Right atrium auricular region (tissue), 2 donors: ENCODE measurements at places on chromosomes 6 and 20. TPM values are rescaled to one million over a fixed set of nuclear protein-coding genes. Genes with fewer than 3 reads are reported as not detected.

- DNase-seq = no peak
Observed at GRCh38 chr6:49530141-49530776, 20.2 kb upstream of the C6orf141 start.

DNA sequence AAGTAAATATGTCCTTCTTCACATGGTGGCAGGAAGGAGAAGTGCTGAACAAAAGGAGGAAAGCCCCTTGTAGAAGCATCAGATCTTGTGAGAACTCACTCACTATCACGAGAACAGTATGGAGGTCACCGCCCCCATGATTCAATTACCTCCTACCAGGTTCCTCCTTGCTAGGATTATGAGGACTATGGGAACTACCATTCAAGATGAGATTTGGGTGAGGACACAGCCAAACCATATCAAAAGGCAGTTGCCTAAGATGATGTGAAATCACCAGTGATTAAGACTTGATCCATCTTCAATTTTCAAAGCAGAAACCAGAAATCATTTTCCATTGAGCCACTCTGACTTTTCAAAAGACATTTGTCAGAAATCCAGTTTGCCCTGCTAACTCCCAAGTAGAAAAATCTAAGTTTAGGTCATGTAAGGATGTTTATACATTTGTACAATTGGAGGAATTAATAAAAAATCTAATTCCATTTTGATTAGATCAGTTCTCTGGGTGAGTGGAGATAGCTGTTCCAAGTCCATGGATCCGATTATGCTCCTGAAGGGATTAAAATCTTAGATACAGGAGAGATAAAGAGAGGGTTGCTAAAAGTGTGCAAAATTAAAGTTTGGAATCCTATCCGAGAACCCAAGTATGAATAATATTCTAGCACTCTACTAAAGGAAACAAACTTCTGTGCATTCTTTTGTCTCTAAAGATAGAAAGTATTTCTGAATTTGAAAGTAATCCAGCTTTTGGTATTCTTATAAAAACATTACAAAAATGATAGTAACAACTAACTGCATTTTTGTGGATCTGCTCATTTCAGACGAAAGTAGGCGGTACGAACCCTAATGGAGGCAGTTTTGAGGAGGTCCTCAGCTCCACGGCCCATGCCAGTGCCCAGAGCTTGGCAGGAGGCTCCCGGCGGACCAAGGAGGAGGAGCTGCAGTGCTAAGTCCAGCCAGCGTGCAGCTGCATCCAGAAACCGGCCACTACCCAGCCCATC, 39.5 kb downstream of the HDDC2 start:
- no peak for DNase-seq

GRCh38 chr20:39745380-39745779, 783.2 kb downstream of the DHX35 start:
- DNase-seq = no peak

- no peak for DNase-seq
Observed at GRCh38 chr6:110864824-110865223, 9.8 kb upstream of the AMD1 start.

- DNase-seq = no peak
Observed at GRCh38 chr6:45518013-45518720, 140.4 kb upstream of the SUPT3H start.

GRCh38 chr6:157911278-157911677, 70.4 kb upstream of the SYNJ2 start:
- no peak for DNase-seq

DNA sequence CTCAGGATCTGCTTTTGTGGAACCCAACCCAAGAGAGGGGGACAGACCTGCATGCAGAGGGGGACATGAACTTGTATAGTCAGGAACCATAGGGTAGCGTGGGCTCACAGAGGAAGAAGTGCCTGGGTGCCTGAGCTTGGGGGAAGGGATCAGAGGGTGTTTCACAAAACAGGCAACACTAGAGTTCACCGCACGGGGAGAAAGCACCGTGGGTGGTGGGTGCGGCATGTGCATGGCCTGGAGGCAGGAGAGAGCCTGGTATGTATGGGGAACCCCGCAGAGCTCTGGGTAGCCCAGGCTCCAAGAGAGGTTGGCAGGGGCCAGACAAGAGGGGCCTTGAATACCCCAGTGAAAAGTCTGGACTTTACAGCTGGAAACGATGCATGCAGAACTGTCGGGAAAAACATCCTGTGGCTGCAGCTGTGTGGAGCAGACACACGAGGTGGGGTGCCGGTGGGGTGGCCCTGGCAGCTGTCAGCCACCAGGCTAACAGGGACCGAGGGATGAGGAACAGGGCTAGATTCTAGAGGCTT, 6.7 kb upstream of the EMILIN3 start:
- no peak for DNase-seq

DNA sequence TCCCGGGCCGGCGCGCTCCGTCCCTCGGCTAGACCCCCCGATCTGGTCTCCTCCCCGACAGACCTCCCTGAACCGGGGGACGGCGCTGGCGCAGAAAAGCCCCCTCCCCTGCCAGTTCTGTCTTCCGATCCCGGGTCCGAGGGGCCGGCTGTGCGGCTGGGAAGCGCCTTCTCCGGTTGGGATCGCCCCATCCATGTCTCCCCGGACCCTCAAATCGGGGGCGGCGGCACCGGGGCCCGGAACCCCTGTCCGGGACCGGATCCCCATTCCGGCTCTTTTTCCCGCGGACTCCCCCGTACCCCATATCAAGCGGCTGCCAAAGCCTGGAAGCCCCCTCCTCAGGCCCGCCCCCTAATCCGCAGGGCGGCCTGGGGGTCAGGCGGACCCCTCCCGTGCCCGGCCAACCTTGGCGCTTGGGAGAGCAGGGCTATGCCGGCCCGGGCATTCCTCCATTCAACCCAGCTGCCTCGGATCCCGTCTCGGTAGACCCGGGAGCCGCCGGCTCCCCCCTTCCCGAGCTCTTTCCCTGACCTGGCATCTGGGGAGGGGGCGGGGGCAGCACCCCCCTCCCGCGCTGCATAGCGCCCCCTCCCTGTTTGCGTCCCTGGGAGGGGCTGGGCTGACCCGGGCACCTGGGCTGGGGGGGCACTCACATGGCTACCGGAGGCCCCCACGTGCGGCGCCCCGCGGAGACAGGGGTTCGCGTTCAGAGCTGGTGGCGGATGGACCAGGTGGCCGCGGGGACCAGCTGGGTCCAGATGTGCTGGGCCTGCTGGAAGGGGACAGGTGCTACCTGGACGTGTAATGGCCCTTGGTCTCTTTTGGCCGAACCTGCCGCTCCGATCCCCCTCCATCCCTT, 643 bp downstream of the DLGAP4 start:
- no peak for DNase-seq

GRCh38 chr6:90493332-90493731, 93.5 kb downstream of the MAP3K7 start:
- no peak for DNase-seq

- DNase-seq = no peak
Observed at GRCh38 chr6:1066449-1067090, 245.3 kb upstream of the FOXQ1 start.

DNA sequence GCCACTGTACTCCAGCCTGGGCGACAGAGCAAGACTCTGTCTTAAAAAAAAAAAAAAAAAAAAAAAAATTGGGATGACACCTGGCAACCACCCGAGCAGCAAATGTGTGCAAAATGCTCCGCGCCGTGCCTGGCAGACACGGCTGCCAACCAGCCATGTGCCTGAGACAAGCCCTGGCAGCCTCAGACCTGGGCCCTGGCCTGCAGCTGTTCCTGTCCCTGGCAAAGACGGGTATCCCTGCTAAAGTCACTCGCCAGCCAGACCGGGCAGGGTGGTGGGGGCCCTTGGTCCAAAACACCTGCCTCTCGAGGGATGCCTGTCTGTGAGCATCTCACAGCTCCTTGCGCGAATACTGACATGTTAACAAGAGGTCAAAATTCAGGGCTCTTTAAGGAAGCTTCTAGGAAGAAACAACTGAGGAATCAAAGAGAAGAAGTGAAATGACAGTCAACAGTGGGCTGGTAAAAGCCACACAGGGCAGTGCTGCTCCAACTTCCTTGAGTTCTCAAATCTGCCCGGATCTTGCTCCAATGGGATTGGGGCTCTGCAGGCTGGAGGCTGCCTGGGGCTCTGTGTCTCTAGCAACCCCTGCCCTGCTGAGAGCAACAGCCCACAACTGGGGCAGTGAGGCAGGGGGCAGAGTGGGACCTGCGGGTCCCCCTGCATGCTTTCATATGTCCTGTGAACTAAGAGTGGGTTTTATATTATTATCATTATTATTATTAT, 53.4 kb downstream of the SYTL3 start:
- no peak for DNase-seq

DNA sequence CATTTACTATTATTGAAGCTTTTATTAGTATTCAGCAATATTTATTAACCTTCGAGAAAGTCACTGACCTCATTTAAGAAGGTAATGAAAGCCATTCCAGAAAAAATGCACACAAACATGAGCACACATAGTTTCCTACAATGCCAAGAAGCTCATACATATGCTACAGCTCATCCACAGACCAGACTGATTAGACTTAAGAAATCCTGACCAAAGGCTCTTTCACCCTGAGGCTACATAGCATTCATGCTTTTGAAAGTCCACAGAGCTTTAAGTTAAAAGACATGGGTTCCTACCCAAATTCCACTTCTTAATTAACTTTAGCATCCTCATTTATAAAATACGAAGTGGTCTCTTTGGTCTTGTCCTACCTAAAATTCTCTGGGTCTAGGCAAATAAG, 430.4 kb downstream of the TBC1D32 start:
- no peak for DNase-seq

GRCh38 chr20:56111961-56112730, 106.8 kb upstream of the CBLN4 start:
- no peak for DNase-seq

GRCh38 chr6:34239500-34239825, 2.8 kb downstream of the HMGA1 start:
- DNase-seq = no peak

DNA sequence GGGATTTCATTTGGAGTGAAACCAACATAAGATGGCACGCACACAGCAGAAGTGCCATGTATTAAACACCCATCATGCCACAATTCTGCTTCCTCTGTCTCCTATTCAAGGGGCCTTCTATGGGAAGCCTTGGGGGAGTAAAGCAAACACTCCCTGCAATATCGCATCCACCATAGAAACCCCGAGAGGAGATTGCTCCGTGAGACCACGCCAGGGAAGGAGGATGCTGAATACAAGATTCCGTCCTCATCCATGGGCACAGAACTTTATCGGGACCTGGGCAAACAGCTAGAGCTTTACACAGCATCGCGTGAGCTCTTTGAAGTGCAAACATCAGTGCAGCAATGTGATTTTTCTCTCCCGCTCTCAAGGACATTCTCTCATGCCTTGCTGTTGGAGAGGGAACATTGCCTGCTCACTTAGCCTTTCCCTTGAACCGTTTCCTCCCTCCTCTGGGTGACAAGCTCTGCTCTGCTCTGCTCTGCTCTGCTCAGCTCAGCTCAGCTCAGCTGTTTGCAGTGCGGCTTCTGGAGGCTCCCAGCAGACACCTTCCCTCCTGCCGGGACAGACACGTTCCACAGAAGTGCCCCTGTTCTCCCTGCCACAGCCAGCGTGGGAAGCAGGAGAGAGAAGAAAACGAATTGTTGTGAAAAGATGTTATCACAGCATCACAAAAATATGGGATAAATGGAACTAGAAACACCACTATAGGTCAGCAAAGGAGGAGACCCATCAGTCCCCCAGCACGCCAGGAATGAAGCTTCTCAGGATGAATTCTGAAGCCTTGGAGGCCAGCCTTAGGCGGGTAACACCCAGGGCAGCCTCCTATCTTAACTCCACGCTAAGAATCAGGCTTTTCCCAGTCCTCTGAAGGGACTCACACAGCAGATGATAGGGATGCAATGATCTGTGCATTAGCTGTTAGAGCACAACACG, 48.2 kb downstream of the RNASET2 start:
- DNase-seq = peak; percentile 30

The TMEM14C gene
- total RNA-seq = 133 TPM

The SLC22A16 gene
- total RNA-seq = not detected

The CLPSL1 gene
- not detected for total RNA-seq

The B3GAT2 gene
- 0.07 TPM for total RNA-seq

The LGSN gene
- total RNA-seq = not detected

The PPP1R14C gene
- total RNA-seq = 130 TPM

The LY6G6D gene
- not detected for total RNA-seq
